ENCODE measurements at places on chromosomes 2 and 18. TPM values are rescaled to one million over a fixed set of nuclear protein-coding genes. Genes with fewer than 3 reads are reported as not detected.

GRCh38 chr2:217468042-217468830, 534.6 kb downstream of the TNS1 start:
- DNase-seq, result no peak

GRCh38 chr2:239898292-239898925, 126.7 kb downstream of the NDUFA10 start:
- DNase-seq, result no peak

GRCh38 chr2:139992078-139992477, 1211.9 kb upstream of the NXPH2 start:
- DNase-seq, result no peak

DNA sequence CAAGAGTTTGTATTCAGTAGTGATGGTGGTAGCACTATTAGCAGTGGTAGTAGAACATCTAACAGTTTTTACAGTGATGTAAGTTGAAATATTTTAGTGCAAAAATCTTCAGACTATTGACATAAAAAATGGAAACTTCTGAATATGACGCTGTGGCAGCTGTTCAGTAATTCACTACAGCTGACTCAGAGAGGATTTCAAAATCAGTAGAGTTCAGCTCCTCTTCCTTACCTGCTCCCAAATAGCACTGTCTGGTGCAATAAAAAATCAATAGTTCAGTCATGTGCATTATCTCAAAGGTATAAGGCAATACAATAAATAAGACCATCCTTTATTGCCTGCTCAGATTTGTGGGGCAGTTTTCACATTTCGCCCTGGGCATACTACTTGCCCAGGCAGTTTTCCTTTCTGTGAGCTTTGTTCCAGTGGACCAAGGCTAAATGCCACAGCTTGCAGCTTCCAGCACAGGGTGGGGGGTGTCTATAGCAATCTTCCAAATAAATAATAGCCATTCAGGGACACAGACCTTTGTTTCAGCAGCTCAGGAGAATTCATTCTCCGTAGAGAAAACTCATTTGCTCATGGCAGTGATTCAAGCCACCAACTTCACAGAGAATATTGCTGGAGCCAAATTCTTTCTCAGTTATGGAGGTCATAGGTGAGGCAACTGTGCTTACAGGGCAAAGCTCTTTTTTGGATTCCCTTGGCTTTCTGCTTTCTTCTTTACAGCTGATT, 33.9 kb upstream of the GORASP2 start:
- DNase-seq, result no peak

GRCh38 chr18:811892-812375, at the start of gene YES1:
Gene YES1 (minus strand): TSS chr18:812242. CDS start chr18:756827, 55,415 bp downstream.
- DNase-seq, result peak; percentile 66

DNA sequence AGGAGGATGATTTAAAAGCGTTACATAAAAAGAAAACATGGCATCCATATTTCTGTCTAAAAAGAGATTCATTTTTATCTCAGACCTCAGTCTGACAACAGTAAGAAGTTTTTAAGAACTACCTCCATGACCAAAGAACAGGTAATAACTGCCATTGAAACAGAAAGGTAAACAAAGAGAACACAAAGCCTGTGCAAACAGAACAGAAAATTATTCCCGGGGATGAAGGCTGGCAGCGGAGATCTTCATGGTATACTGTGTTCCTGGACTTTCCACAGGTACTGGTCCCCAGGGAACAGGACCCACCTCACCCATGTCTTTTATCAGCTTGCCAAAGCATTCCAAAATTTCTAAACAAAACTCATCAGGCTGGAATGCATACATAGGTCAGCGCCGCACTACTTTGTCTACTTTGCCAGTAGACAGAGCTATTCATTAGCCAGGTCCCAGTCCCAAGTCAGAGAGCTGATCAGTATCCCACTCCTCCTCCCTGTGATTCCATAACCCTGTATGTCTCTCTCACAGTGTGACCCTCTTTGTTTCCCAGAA, 277.3 kb downstream of the MBD2 start:
- no peak for DNase-seq

- DNase-seq, result no peak
These were observed 14.6 kb downstream of the SLC4A3 start for GRCh38 chr2:219642069-219642454.

- DNase-seq, result no peak
These were observed 34.8 kb downstream of the TIMM21 start for GRCh38 chr18:74183130-74183529.

DNA sequence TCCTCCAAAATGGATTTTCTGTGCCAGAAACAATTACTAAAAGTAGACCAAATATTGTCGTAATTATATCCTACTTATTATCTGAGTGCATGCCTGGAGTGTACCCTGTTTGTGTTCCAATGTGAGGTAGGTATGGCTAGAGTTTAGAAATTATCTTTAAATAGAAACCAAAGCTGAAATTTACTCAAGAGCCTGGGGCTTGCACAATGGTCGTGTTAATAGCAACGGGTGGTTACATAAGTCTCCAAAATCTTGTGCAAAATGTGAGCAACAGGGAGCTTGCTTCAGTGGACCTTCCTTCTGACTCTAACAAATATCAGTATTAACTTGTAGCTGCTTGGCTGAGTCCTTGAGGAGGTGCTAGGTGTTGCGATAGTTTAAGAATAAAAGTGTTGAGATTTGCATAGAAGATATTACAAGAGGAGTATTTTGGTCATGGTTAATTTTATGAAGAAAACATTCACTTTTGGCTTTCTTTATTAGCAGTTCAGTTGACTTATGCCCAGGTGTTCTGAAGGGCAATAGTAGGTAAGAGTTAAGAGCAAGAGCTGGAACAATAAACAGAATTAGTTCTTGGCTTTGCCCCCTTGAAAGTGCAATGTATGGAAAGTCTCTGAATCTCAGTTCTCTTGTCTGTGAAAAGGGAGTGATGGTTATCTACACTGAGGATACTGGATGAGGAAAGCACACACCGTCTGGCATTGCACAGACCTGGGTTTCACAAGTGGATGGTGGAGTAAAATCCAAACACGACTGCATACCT, 4.6 kb downstream of the CXCR4 start:
- no peak for DNase-seq

GRCh38 chr2:14634489-14635390, 2.2 kb downstream of the LRATD1 start:
- no peak for DNase-seq

GRCh38 chr18:58313491-58314032, 269.5 kb downstream of the NEDD4L start:
- no peak for DNase-seq

GRCh38 chr2:11862049-11862448, 115.6 kb downstream of the LPIN1 start:
- DNase-seq, result no peak

DNA sequence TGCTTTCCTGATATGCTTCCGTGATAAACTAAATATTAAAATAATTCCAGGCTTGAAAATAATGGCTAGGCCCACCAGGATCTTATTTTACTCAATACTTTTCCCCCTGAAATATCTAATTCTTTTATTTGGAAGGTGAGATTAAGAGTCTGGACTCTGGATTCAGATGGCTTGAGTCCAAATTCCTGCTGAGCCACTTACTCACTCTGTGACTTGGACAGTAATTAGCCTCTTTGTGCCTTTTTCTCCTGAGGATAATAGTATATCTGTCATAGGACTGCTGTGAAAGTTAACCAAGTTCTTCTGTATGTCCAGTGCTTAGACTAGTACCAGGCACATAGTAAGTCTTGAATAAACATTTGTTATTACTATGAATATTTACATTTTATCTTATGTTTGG, 127.3 kb upstream of the ERBB4 start:
- no peak for DNase-seq

DNA sequence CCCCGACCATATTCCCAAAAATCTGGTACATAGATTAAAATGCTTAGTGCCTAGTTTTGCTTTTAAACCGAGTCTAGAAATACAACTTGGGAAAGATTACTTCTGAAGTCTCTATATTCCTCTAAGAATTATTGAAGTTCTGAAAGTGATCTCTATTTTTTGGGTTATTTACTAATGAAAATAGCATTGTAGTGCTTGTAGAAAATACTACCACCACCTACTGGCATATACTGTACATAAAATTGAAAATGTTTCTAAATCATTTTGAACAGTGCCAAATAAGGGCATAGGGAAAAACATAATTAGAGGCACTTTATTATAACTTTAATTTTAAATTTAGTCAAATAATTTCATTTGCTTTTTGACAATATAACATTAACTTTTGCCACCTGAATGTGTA, 1399.6 kb upstream of the ZEB2 start:
- no peak for DNase-seq

GRCh38 chr18:75784390-75784789, 356.9 kb upstream of the SMIM21 start:
- no peak for DNase-seq

DNA sequence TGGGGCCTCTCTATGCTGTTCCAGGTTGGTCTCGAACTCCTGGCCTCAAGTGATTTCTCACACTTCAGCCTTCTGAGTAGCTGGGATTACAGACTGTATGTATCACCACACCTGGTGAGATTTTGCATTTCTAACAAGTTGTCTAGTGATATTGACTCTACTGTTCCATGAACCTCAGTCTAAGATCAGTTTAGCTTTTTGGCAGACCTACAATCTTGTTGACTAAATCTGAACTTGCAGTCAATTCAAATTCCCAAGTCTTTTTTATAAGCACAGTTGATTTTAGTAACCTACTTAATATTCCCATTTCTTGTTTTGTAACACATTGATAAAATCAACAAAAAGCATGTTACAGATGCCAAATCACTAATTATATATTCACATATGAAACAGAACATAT, 266.1 kb upstream of the CYP26B1 start:
- DNase-seq, result no peak

- DNase-seq, result no peak
These were observed 244.5 kb downstream of the TCF4 start for GRCh38 chr18:55343396-55344073.

DNA sequence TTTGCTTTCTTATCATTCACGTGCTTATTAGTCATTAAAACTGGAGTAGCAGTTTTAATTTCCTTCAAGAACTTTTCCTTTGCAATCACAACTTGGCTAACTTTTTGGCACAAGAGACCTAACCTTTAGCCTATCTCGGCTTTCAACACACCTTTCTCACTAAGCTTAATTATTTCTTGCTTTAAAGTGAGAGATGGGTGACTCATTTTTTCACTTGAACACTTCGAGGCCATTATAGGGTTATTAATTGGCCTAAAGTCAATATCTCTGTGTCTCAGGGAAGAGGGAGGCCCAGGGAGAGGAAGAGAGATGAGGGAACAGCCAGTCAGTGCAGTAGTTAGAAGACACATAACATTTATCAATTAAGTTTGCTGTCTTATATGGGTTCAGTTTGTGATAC, 289.8 kb downstream of the RBM43 start:
- DNase-seq, result no peak

- no peak for DNase-seq
These were observed 209.4 kb upstream of the SP5 start for GRCh38 chr2:170505631-170506275.

DNA sequence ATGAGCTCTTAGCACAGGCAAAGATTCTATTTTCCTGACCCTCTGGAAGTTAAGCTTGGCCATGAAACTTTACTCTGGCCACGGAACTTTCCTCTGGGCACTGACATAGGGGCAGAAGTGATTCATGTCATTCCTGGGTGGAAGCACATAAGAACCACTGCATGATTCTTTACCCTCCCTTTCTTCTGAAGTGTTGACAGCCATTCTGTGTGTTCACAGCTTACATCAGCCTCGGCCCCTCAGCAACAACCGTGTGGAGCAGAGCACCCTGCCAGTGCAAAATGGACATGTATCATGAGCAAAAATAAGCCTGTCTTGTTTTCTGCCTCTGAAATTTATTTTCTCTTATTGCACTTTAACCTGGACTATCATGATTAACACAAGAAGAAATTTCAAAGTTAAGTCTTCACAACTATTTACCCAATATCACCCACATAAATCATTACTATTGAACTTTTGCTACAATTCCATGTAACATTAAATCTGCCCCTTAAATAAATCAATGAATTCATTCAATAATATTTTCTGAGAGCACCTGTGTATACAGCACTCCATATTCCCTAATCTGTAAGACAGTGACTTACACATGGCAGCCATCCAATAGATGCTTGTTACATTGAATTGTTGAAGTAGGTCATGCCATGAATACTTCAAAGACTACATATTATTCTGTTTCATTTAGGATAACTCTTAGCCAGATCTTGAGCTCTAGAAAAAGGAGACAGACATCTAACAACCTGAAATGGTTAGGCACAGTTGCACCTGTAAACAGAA, 531.9 kb downstream of the IRS1 start:
- DNase-seq, result no peak

DNA sequence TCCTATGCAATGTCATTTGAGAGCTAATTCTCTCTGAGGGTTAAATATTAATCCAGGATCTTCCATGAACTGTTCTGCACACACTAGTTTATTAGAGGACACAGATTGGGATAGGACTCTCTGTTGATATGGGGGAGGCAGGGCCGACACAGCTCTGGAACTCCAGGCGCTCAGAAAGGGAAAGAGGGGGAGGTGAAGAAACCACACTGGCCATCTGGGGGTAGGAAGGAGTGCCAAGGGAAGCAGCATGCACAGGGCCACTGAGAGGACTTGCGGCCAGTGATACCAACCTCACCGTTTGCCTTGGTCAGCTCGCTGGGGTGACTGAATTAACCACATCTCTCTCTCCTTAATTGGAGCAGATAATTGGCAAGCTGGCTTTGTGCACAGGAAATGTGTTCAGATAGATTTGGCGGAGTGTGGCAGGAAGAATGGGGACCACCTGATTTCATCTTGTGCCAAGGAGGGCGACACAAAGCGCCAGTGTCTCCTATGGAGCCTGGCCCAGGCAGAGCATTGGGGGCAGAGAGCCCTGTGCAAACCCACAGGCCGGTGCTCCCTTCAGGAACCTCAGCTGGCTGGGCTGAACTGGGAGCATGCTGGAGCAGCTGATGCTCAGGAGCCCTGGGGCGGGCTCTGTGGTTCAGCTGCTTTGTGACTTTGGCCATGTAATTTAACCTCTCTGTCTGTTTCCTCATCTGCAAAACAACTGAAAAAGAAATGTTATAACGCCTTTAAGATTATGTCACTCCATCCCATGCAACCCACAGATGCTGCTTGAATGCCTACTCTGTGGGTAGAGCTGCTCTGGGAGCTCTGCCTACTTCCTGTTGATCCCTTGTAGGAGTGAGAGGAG, 114.7 kb upstream of the STON1 start:
- DNase-seq, result no peak

SPR gene
- 9.5 TPM for total RNA-seq

ATP6V1C2 gene
- total RNA-seq, result not detected

BCL2L11 gene
- total RNA-seq, result 214 TPM

PHOSPHO2 gene
- 4.2 TPM for total RNA-seq

DTNA gene
- 0.73 TPM for total RNA-seq

PDK1 gene
- 44.9 TPM for total RNA-seq

MSGN1 gene
- total RNA-seq, result not detected

LINC00305 gene
- not detected for total RNA-seq

ALK gene
- total RNA-seq, result not detected

PRADC1 gene
- 11.4 TPM for total RNA-seq
